Pancreas (tissue), 10 donors: ENCODE measurements at places on chromosomes 11 and 22. TPM values are rescaled to one million over a fixed set of nuclear protein-coding genes. Genes with fewer than 3 reads are reported as not detected.

Gene KRTAP5-1
- total RNA-seq, result not detected

Gene ANKK1
- 0.12 TPM for total RNA-seq

Gene TEF
- 17.5 TPM for total RNA-seq

Gene MYOD1
- total RNA-seq, result not detected

DNA sequence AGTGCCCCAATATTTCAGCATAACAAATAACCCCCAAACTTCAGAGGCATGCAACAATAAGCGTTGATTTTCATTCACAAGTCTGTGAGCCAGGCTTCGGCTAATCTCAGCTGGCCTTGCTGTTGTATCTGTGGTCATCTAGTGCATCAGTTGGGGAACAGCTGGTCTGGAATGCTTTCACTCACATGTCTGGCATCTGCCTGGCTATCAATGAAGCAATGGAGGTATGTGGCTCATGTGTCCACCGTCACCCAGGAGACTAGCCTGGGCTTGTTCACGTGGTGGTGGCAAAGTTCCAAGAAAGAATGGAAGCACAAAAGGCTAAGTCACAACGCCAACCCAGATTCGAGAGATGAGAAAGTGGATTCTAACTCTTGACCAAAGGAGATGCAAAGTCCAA is 304.8 kb upstream of the ISX start:
- no peaks in the 10 kb centered on the region for H3K4me1 ChIP-seq
- no peaks in the 10 kb centered on the region for H3K27me3 ChIP-seq
- DNase-seq, result no peak
- peak overlapping the region; percentile 58 for H3K27ac ChIP-seq
- no peak overlapping the region for H3K4me3 ChIP-seq
- no peaks in the 10 kb centered on the region for H3K36me3 ChIP-seq

GRCh38 chr11:20109731-20110445 is 50.4 kb downstream of the DBX1 start:
- no peak overlapping the region for H3K4me3 ChIP-seq
- H3K27me3 ChIP-seq, result no peaks in the 10 kb centered on the region
- DNase-seq, result no peak
- H3K4me1 ChIP-seq, result peaks cover 12% of the 10 kb centered on the region
- H3K27ac ChIP-seq, result no peak overlapping the region

GRCh38 chr11:21603886-21604285 is 589.0 kb upstream of the ANO5 start:
- no peak overlapping the region for H3K4me3 ChIP-seq
- no peak overlapping the region for H3K27ac ChIP-seq
- no peaks in the 10 kb centered on the region for H3K4me1 ChIP-seq
- DNase-seq, result no peak
- no peaks in the 10 kb centered on the region for H3K36me3 ChIP-seq

DNA sequence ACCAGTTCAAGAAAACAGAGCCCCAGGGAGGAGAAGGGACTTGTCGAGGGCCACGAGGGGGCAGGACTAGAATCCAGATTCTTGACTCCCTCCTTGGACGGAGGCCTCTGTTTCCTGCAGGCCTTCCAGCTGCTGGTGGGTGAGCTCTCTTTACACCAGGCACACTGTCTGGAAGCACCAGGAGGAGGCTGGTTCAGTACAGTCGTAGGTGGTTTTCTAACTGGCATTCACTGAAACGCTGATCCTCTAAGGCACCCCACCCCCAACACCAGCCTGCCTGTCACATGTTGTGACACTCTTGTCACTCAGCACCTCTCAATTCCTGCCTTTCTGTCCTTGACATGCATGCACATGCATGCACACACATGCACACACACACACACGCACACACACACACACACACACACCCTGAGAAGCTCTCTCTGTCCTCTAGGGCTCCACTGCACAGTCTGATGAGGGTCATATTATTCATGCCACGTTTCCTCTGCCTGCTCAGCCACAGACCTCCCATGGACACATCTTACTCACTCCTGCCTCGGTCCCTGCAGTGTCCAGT is 751 bp downstream of the MS4A10 start:
- H3K36me3 ChIP-seq, result no peaks in the 10 kb centered on the region
- DNase-seq, result no peak
- no peak overlapping the region for H3K27ac ChIP-seq

DNA sequence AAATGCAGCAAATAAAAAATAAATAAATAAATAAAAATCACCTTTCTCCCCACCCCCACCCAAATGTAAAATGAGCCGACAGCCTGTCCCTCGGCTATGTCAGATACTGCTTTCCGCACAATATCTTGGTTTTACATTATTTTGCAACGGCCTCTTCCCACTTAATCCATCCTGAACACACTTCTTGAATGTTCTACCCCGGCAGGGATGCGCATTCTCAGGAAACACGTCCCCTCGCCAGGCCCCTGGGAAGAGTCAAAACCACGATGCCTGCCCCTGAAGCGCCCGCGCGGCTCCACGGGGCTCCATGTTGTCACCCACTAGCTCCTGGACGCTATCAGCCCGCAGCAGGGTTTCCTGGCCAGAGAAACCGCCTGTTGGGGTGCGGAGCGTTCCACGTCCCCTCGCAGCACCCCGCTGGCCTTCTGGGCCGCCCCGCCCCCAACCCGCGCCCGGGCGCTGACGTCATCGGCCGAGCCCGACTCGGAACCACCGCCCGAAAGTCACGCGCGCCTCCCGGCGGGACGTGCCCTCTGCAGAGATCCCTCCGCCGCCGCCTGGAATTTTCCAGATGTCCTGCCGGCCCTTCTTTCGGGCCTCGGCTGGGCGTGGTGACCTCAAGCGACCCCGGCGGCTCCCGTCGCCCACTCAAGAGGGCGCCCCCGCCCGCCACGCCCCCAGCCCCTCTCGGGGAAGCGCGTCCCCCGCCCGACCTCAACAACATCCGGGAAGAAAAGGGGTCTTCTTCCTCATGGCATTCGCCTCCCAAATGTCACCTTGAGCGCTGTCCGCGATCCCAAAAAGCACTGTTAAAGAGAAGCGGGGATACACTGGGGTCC is 585 bp upstream of the NEAT1 start:
- peak overlapping the region; percentile 74 for H3K4me3 ChIP-seq
- H3K27ac ChIP-seq, result peak overlapping the region; percentile 99
- H3K27me3 ChIP-seq, result no peaks in the 10 kb centered on the region

GRCh38 chr11:108340973-108341372 is 118.1 kb downstream of the ATM start:
- H3K36me3 ChIP-seq, result no peaks in the 10 kb centered on the region
- DNase-seq, result no peak
- H3K4me3 ChIP-seq, result no peak overlapping the region
- no peaks in the 10 kb centered on the region for H3K4me1 ChIP-seq
- H3K27me3 ChIP-seq, result no peaks in the 10 kb centered on the region

DNA sequence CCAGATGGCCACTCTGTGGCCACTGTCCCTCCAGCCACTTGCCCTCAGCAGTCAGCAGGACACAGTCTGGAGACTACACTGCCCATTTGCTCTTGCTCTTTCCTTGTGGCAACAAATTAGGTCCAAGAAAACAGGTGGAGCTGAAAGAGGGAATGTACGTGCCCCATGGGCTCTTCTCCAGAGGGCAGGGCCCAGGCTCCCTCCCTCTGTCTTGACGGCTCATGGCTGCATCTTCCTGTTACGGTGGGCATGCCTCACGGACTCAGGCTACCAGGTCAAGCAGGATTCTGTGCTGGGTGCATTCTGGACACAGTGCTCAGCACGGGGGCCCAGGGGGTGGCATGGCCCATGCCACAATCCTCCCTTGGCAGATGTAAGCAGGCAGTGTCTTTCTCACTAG is 71.3 kb downstream of the MED15 start:
- no peaks in the 10 kb centered on the region for H3K36me3 ChIP-seq
- H3K4me1 ChIP-seq, result no peaks in the 10 kb centered on the region
- no peak for DNase-seq
- H3K27me3 ChIP-seq, result no peaks in the 10 kb centered on the region
- no peak overlapping the region for H3K27ac ChIP-seq

DNA sequence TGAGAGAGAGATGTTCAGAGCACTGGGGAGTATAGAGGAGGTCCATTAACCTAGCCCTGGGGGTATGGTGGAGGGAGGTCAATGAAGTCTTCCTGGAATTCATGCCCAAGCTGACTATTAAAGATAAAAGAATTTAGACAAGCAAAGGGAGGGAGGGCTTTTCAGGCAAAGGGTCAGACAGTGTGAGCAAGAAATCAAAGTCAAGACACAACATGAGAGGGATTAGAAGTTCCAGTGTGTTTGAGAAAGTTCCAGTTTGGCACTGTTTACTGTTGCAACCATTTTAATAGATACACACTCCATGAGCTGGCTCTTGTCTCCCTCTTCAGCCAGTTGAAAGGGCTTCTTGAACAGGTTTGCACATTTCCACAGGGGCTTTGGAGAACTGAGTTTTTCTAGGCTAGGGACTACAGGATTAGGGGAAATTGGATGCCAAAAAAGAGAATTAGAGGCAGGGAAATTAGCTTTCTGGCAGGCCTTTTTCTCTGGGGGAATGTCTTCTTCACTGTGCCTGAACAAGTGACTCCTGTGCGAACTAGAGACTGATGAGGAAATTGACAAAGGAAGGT is 14.7 kb upstream of the NNMT start:
- no peak overlapping the region for H3K4me3 ChIP-seq
- H3K4me1 ChIP-seq, result no peaks in the 10 kb centered on the region
- no peaks in the 10 kb centered on the region for H3K27me3 ChIP-seq
- no peak for DNase-seq
- H3K27ac ChIP-seq, result no peak overlapping the region
- no peaks in the 10 kb centered on the region for H3K36me3 ChIP-seq

- H3K4me3 ChIP-seq, result peak within 1 kb of the TSS; percentile 73
- peak; percentile 88 for DNase-seq
- H3K36me3 ChIP-seq, result no peaks in the 10 kb centered on the region
These were observed at the start of gene CEP126 for GRCh38 chr11:101914738-101915426. Gene CEP126 (plus strand): TSS chr11:101915010. CDS start chr11:101915285, 275 bp downstream.

- no peak overlapping the region for H3K4me3 ChIP-seq
- no peaks in the 10 kb centered on the region for H3K36me3 ChIP-seq
- H3K4me1 ChIP-seq, result no peaks in the 10 kb centered on the region
- H3K27me3 ChIP-seq, result no peaks in the 10 kb centered on the region
These were observed 12.5 kb upstream of the SMIM35 start for GRCh38 chr11:118098996-118099837.

DNA sequence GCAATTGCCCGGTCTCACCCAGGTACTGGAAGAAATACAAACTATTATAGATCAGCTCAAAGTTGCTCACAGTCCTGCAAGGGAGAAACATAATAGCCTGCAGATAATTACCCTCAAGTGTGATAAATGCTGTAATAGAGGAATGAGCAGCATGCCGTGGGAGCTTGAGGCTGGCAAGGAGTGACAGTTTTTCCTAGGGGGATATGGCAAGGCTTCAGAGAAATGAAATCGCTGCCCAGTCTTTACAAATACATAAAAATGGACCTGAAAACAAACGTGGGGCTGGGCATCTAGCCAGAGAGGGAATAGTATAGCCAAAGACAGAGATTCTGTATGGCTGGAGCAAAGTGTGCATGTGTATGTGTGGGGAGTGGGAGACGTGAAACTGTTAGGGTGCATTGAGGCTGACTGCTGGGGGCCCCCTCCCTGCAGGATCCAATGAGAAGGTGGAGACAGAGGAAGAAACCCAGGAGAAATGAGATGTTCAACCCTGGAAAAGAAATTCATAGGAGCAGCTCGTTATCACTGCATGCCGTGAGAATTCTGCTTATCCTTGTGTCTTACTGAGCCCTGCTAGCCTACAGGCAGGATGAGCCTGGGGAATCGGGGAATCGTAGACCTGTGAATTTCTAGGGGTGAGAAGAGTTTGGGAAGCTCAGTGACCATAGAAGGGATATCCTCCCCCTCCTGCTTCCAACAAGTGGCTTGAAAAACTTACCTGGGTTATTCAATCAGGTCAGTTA is 167.0 kb downstream of the LDLRAD3 start:
- no peaks in the 10 kb centered on the region for H3K36me3 ChIP-seq
- H3K27me3 ChIP-seq, result no peaks in the 10 kb centered on the region
- H3K4me1 ChIP-seq, result no peaks in the 10 kb centered on the region

GRCh38 chr11:75770102-75770501 is 1.5 kb downstream of the DGAT2 start:
- H3K4me1 ChIP-seq, result peaks cover 12% of the 10 kb centered on the region
- H3K27me3 ChIP-seq, result no peaks in the 10 kb centered on the region
- H3K36me3 ChIP-seq, result no peaks in the 10 kb centered on the region
- no peak overlapping the region for H3K27ac ChIP-seq

GRCh38 chr11:69635804-69636511 is 5.0 kb upstream of the CCND1 start:
- H3K4me1 ChIP-seq, result peaks cover 22% of the 10 kb centered on the region
- no peaks in the 10 kb centered on the region for H3K27me3 ChIP-seq
- H3K36me3 ChIP-seq, result no peaks in the 10 kb centered on the region
- peak; percentile 15 for DNase-seq
- peak overlapping the region; percentile 22 for H3K27ac ChIP-seq

DNA sequence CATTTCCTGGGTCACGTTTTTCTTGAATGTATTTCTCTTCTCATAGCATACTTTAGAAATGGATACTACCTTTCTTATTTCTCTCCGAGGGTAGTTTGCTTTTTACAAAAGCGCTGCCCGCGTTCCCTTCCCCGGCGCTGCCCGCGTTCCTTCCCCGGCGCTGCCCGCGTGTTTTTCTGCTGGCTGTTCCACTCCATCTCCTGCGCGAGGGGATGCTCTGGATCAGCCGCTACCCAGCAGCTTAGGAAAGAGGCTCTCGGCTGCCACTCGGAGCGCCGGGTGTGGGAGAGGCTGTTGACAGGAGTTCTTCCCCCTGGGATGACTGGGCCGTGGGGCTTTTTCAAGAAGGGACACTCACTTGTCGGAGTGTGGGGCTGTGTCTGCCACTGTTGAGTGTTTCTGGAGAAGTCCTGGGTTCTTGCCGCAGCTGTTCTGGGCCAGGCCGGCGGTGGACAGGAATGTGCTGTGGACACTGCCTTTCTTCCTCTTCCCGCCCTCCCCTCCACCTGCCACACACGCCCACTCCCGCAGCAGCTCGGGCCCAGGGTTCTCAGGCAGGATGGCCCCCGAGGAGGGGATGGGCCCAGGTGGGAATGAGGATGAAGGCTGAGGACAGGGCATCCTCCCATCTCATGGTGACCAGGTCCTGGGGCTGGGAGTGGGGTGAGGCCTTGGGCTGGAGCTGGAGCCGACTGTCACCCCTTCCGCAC is 30.6 kb downstream of the GLB1L2 start:
- no peaks in the 10 kb centered on the region for H3K4me1 ChIP-seq
- no peaks in the 10 kb centered on the region for H3K36me3 ChIP-seq
- H3K27ac ChIP-seq, result no peak overlapping the region
- DNase-seq, result no peak
- no peaks in the 10 kb centered on the region for H3K27me3 ChIP-seq

- DNase-seq, result no peak
- H3K27me3 ChIP-seq, result no peaks in the 10 kb centered on the region
- no peaks in the 10 kb centered on the region for H3K4me1 ChIP-seq
- no peak overlapping the region for H3K27ac ChIP-seq
- no peak overlapping the region for H3K4me3 ChIP-seq
- H3K36me3 ChIP-seq, result no peaks in the 10 kb centered on the region
These were observed 2.4 kb downstream of the JAM3 start for GRCh38 chr11:134071306-134071705.

- no peaks in the 10 kb centered on the region for H3K36me3 ChIP-seq
- no peak for DNase-seq
- H3K27ac ChIP-seq, result no peak overlapping the region
- H3K4me3 ChIP-seq, result no peak overlapping the region
- no peaks in the 10 kb centered on the region for H3K4me1 ChIP-seq
These were observed 760.3 kb downstream of the CNTN5 start for GRCh38 chr11:99781074-99781473.

GRCh38 chr11:124538019-124538418 is 5.4 kb downstream of the OR8B12 start:
- H3K27me3 ChIP-seq, result no peaks in the 10 kb centered on the region
- H3K27ac ChIP-seq, result no peak overlapping the region
- no peak overlapping the region for H3K4me3 ChIP-seq

GRCh38 chr22:45866646-45867117 is 110.3 kb downstream of the WNT7B start:
- no peak overlapping the region for H3K4me3 ChIP-seq
- H3K27me3 ChIP-seq, result no peaks in the 10 kb centered on the region
- H3K36me3 ChIP-seq, result no peaks in the 10 kb centered on the region
- no peak overlapping the region for H3K27ac ChIP-seq
